Stimulated activated CD4-positive, alpha-beta T cell treated with anti-CD3 and anti-CD28 coated beads, TNF-alpha, amount 100 ng/mL, for 1 hour (primary cell): ENCODE measurements at places on chromosomes 5 and 9.

DNA sequence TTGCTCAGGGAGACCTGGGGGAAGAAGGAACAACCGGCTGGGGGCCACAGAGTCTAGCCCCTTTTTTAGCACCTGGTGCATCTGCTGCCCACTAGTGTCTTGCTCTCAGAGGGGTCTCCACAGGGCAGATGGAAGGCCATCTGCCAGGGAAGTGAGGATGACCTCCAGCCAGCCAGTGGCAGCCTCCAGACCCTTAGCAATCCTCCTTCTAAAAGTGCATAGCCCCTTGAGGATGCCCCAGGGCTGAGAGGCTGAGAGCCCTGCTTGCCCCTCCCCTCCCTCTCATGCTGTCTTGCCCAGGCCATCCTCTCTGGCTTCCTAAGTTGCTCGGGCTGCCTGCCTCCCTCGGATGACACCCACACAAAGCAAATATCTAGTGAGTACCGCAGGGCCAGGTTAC lies 81.5 kb upstream of the PANK3 start:
- DNase-seq, result no peak

- no peak for DNase-seq
Observed at GRCh38 chr5:128673970-128674369, 135.9 kb upstream of the FBN2 start.

DNA sequence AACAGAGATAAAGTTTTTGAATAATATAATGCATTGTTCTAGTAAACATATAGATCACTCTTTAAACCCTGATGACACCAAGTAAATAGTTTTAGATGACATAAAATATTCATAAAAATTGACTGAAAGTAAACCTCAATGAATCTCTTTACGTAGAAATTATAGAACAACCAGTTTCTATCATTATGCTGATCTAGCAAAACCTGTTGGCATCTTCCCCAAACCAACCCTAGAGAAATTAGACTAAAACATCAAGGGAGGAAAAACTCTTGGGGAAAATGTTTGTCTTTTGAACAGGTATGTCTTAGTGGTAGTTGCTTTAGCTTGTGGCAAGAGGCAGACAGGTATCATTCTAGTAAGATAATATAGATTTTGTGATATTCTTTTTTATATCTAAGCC lies 747.0 kb upstream of the CDH6 start:
- no peak for DNase-seq

- no peak for DNase-seq
Observed at GRCh38 chr5:104913841-104914281, 1351.3 kb upstream of the NUDT12 start.

- DNase-seq, result no peak
Observed at GRCh38 chr5:1442222-1443145, 2.8 kb downstream of the SLC6A3 start.

DNA sequence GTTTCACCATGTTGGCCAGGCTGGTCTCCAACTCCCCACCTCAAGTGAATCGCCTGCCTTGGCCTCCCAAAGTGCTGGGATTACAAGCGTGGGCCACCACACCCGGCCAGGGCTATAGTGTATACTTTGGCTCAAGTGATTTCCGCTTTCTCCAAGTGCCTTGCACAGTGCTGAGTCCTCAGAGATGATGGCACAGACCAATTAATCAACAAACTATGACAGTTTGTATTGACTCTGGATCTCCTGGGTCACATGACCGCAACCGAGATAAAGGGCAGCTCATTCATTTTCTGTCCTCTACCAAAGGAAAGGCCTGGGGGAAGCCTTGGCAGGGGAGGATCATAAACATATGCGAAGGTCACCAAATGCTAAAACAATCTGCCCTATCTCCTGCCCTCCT lies 11.4 kb upstream of the LARP1 start:
- no peak for DNase-seq

DNA sequence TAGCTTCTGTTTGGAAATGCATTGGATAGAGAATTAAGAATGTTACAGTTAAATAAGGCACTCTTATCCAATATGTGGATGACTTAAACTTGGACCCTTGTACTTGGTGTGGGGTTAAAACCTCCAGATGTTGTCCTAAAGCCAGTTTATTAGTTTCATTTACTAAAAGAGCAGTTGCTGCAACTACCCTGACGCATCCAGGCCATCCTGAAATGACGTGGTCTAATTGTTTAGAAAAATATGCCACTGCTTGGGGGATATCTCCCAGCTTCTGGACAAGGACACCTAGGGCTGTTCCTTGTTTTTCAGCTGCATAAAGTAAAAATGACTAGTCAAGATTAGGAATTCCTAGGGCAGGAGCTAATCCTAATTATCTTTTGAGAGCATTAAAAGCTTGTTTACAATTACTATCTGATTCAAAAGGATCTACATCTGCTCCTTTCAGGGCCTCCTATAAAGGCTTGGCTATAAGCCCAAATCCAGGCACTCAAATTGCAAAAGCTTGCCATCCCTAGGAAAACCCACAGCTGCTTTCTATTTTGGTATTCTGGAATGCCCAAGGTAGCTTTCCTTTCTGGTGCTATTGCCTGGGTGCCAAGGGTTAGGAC lies 45.7 kb upstream of the SLCO4C1 start:
- DNase-seq, result no peak

GRCh38 chr9:97560851-97561250 lies 59.4 kb downstream of the TMOD1 start:
- no peak for DNase-seq

GRCh38 chr9:98043915-98044314 lies 12.6 kb upstream of the NANS start:
- DNase-seq, result no peak

DNA sequence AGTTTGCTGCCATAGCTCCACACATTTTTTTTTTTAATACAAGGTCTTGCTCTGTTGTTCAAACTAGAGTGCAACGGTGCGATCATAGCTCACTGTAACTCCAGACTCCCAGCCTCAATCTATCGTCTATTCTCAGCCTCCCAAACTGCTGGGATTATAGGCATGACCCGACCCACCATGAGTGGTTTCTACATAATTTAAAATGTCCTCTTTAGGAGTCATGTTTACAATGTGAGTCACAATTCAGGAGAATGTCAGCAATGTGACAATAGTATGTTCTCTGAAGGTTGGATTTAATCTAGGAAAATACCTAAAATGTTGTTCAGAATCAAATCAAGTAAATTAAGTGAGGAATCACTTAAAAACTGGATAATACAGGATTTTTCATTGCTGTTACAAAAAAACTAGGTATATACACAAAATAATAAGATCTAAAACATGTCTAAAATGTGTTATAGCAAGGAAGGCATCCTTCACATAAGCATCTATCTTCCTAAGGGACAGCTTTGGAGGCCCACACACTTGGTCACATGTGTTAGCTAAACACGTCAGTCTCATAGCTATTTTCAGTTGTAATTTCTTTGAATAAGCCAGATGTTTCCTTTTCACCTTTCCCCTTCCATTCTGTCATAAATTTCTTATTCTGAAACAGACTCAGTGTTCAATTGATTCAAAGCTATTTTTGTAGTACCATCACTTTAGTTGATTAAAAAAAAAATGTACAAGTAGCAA lies 30.0 kb upstream of the ELAVL2 start:
- DNase-seq, result no peak

- no peak for DNase-seq
Observed at GRCh38 chr5:133690746-133691145, 78.4 kb upstream of the FSTL4 start.

DNA sequence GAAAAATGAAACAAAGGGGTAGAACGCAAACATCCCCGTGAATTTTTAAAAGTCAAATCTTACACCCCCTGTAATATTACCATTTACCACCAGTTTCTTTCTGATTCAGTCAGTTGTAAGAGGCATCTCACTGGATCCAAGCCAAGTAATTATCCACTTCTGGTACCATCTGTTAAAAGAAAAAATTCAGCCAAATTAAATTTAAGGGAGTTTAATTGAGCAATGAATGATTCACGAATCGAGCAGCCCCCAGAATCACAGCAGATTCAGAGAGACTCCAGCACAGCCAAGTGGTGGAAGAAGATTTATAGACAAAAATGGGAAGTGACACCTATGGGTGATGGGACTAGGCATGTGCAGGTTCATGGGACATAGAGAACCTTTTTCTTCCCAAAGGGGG lies 29.9 kb upstream of the MTMR12 start:
- DNase-seq, result no peak

DNA sequence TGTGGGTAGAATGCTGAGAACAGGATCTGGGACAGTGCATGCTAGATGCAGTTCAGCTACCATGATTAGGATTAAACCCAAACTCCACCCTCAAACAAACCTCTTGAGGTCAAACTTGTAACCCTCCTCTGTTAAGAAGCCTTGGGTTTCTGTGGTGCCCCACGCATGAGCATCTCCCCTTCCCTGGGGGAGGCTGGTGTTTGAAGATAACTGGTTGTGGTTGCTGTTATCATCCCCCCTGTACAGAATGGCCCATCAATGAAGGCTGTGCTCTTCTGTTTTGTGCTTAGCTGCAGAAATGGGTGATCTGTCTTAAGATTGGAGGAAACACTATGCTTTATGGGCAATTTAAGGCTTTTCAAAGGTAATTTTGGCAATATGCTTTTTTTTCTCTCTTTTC lies 4.4 kb upstream of the DAB2IP start:
- no peak for DNase-seq

DNA sequence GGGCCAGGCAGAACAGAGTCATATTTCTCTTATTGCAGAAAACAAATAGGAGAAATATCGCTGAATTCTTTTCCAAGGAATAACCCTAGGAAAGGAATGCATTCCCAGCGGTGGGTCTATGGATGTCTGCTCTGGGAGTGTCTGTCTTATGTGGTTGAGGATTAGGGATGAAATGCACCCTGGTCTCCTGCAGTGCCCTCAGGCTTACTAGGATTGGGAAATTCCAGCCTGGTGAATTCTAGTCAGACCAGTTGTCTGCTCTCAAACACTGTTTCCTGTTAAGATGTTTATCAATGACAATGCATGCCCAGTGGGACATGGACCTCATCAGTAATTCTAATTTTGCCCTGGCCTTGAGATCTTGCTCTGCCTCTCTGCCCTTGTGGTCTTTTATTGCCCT lies 136.1 kb upstream of the ELAVL2 start:
- DNase-seq, result no peak

GRCh38 chr5:96958977-96959376 lies 23.1 kb downstream of the LNPEP start:
- DNase-seq, result no peak

- DNase-seq, result no peak
Observed at GRCh38 chr9:68697851-68698250, 7.2 kb upstream of the PIP5K1B start.
